Retinal pigment epithelial cell (primary cell): ENCODE measurements at places on chromosomes 16 and 17.

DNA sequence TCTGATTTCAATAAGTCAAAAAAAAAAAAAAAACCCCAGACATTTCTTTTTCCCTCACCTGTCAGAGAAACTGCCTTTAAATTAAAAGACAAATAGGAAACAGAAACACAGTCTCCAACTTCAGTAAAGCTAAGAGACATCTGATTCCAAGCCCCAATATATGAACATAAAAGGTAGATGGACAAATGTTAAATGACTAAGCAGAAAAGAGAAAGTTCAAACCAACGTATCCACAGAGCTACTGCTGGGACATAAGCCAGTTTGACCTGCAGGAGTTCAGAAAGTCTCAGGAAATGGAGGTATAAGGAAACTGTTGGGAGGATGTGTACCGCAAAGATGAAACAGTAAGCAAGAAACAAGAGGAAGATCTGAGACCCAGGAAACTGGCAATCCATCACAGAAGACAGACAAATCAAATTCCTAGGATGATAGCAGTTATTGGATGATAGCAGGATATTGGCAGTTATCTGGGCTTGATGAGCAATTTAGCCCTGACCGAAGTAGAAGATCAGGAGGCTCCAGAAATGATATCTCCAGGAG lies 135.0 kb downstream of the BRIP1 start:
- DNase-seq = no peak

DNA sequence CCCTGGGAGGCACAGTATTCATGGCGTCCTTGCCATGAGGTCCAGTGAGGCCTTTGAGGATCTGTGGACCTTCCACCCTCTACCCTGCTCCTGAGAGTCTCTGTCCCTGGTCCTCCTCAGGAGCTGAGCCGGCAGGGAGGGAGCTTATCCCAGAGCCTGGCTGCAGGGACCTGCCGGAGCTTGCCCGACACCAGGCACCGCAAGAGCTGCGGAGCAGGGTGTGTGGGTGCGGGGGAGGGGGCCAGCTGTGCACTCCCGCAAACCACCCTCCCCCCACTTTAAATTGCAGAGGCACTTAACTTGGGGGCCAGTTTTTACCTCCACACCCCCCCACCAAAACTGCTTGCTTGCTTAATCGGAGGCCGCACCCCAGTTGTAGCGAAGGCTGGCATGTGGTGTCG lies 609 bp upstream of the ZNF750 start:
- no peak for DNase-seq

- no peak for DNase-seq
Measured at GRCh38 chr17:40122136-40122998, 596 bp downstream of the MSL1 start.

DNA sequence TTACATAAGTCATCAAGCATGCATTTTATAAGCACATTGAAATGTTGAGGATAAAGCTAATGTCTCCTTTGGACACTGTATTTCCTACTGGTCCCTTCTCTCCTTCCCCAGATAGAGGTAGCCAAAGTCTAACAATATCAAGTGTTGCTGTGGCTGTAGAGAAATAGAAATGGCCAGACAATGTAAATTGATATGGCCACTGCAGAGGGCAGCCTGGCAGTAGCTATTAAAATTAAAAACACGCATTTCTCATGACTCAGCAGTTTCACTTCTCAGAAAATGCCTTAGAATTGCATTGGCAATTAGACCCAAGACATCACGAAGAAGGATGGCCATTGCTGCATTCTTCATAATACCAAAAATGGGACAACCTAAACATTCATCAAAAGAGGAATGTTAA lies 46.8 kb upstream of the MRTFB start:
- DNase-seq = no peak

DNA sequence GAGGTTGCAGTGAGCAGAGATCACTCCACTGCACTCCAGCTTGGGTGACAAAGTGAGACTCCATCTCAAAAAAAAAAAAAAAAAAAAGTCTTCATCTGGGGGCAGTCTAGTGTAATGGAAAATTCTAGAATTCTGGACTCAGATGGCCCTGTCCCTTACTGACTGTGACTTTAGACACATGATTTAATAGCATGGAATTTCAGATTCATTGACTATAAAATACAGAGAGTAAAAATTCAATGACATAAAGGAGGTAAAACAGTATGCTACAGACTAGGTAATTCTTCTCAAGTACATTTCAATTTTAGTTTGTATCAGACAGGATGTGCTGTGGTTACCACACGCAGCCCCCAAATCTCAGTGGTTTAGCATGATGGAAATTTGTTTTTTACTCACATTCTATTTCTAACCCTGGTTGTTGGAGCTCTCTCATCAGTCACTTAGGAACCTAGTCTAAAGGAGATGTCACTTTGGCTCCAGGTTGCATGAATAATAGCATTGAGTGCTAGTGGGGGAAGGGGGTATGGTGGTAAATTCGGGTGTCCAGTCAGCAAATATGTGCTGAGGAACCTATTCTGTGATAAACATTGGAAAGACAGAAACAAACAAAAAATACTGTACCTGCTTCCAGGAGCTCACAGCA lies 444.0 kb downstream of the XYLT1 start:
- DNase-seq = no peak

GRCh38 chr16:58465817-58466216 lies 34.1 kb upstream of the NDRG4 start:
- no peak for DNase-seq

DNA sequence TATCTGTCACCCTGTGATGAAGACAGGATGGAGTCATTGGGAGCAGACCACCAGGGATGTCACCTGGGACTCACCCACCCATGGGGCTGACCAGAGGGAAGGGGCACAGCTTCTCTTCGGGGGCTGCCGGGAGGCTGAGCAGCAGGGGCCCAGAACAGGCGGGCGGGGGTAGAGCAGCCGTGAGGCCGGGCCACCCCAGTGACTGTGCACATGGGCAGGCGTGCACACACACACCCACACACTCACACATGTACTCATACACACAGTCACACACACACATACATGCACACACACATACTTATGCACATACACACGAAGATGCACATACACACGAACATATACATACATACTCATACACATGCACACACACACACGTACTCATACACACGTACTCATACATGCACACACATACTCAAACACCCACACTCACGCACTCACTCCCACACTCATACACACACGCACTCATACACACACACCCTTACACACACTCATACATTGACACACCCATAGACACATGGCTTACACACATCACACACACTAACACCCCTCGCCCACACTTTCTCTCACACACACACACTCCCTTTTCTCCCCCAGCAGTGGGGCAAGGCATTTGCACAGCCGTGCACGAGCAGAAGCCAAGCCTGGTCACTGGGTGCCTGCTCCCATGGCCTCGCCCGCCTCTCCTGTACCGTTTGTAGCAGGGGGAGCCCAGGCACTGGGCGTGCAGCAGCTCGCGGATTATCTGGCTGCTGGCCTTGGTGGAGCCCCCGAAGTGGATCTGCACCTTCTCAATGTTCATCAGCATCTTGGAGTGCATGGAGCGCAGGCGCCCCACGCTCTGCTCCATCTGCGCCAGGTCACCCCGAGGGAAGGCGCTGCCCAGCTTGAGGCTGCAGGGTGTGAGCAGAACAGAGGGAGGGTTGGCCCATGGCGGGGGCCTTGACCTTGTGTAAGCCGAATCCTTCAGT lies 12.4 kb downstream of the UBALD2 start:
- DNase-seq = no peak

DNA sequence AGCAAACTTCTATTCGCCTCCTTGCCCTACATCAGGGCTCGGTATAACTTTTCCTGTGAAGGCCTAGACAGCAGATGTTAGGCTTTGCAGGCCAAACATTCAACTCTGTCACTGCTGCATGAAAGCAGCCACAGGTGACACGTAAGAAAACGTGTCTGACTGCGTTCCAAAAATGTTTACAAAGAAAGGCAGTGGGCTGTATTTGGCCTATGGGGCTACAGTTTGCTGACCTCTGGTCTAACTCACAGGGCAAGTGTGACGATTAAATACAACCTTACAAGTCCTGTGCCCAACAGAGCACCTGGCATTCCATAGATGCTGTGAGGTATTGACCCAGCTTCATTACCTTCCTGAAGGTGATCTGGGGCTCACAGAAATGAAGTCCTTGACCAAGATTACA lies 79.4 kb downstream of the USP31 start:
- DNase-seq = no peak

DNA sequence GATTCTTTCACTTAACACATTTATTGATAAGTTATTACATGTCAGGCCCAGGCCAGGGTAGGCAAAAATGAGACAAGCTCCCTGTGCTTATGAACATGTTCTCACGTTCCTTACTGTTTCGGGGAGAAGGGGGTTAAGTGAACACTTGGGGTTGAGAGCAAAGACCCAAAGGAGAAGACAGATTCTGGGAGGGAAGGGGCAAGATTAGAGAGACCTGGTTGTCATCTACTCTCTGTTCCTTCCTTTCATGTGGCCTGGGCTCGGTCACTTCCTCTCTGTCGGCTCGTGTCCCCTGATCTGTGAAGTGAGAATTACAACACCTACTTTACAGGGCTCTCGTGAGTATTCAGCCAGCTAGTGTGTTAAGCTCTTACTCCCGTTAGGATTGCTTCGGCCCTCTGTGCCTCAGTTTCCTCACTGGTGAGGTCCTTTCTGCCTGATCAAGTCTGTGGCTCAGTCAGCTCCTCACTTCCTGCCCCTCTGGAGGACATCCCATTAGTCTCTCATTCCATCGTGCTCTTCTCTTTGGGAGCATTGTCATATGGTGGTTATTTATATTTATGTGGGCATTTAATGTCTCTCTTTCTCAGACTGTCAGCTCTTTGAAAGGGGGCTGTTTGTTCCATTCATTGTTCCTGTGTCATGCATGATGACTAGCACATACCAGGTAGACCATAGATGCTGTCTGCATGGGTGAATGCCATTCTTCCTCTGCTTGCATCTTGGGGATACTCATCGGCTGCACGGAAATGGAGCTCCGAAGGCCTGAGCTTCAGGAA lies 38.9 kb downstream of the PLCG2 start:
- no peak for DNase-seq

DNA sequence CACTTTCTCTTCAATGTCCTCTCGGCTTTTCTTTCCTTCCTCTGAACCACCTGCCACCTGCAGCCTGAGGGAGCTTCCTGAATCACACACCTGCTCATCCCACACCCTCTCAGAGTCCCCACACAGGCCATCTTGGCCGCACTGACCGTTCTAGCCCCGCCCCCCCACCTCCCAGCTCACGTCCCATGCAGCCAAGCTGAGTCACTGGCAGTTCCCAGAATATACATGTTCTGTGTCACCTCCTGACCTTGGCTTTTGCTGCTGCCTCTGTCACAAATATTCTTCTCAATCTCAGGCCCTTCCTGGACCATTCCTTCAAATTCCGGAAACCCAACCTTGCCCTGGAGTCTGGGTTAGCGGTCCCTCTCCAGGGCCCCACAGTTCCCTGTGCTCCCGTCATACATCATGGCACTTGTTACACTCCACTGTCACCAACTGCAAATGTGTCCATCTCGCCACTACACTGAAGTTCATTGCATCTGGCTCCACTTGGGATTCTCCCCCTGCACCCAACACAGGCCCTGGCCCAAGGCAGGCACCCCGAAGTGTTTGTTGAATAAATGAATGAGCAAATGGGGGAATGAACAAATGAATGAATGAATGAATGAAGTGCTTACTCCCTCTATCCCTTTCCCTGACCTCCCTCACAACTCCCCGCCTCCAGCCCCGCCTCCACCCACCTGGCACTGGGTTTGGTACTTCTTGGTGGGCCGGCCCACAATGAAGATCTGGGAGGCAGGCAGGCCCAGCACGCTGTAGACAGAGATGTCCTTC lies 12.8 kb downstream of the PIMREG start:
- DNase-seq = no peak

GRCh38 chr17:80361495-80362220 lies 53.3 kb upstream of the ENDOV start:
- DNase-seq = no peak

DNA sequence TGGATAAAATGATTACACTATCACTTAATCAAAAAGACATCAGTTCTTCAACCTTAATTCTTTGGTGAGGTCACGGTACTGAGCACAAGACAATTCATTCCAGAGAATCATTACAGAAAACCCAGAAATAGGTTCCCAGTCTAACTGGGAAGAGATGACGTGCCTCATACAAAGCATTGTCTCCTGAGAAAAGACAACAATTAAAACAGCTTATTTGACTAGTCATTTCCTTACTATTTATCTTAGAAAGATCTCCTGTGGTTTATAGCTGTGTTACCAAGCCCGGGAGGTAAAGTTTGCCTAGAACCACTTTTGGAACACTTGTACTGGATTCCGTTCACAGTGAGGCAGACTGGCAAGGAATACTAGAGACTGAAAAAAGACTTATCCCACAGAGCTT lies 5.1 kb downstream of the PHF12 start:
- DNase-seq = no peak

DNA sequence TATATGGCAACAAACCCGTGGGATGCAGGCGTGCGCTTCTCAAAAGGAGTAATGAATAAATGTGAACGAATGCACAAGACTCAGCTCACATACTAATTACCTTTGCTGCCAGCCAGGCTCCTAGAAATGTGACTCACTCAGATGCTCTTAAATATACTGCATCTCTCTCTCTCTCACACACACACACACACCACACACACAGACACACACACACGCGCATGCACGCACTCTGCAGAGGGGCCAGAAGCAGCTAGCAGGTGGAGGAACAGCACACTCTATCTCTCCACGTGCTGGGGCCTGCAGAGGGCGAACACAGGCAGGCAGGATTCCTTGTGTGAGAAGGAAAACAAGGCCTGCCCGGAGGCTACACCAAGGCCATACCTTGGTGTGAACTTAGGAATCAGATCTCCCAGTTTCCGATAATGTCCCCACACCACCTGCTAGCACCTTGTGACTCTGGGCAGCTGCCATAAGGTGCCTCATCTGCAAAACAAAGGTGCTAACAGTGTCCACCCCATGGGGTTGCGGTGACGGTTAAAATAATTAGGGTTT lies 5.3 kb downstream of the GPRC5B start:
- peak; percentile 55 for DNase-seq

DNA sequence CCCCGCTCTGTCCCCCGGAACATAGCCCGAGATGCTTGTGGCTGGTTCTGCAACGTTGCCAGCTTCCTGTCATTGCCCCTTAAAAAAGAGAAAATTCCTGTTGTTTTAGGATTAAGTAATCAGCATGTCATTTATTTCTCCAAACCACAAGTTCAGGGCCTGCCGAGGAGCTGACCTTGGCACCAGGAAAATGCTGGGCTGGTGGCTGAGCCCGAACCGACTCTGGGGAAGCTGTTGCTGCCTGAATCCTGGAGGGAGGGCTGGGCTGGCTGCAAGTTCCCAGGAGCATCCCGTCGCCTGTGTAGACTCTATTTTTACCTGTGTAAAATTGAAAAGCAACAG lies 130.9 kb upstream of the FOXF1 start:
- no peak for DNase-seq

GRCh38 chr17:32993977-32994376 lies 2.3 kb downstream of the SPACA3 start:
- no peak for DNase-seq

GRCh38 chr17:78364436-78365281 lies 4.8 kb upstream of the SOCS3 start:
- DNase-seq = no peak

- DNase-seq = peak; percentile 48
Measured at GRCh38 chr17:10099051-10099571, 99.3 kb downstream of the GAS7 start.

- DNase-seq = peak; percentile 74
Measured at GRCh38 chr16:68658341-68658973, 13.3 kb downstream of the CDH3 start.

GRCh38 chr17:74052993-74053711 lies 150.3 kb upstream of the RPL38 start:
- no peak for DNase-seq

GRCh38 chr16:8571061-8571596 lies 19.2 kb downstream of the TMEM114 start:
- DNase-seq = peak; percentile 46
